Pancreas (tissue), 10 donors: ENCODE measurements at places on chromosomes 6 and 20.

GRCh38 chr20:10309326-10309725 is 90.7 kb downstream of the SNAP25 start:
- no peaks in the 10 kb centered on the region for H3K27me3 ChIP-seq
- DNase-seq, result no peak
- H3K4me3 ChIP-seq, result no peak overlapping the region
- H3K27ac ChIP-seq, result no peak overlapping the region
- no peaks in the 10 kb centered on the region for H3K4me1 ChIP-seq

- no peaks in the 10 kb centered on the region for H3K36me3 ChIP-seq
- H3K27me3 ChIP-seq, result no peaks in the 10 kb centered on the region
- H3K4me3 ChIP-seq, result no peak overlapping the region
- DNase-seq, result no peak
These were observed 27.7 kb downstream of the MDGA1 start for GRCh38 chr6:37669887-37670437.

DNA sequence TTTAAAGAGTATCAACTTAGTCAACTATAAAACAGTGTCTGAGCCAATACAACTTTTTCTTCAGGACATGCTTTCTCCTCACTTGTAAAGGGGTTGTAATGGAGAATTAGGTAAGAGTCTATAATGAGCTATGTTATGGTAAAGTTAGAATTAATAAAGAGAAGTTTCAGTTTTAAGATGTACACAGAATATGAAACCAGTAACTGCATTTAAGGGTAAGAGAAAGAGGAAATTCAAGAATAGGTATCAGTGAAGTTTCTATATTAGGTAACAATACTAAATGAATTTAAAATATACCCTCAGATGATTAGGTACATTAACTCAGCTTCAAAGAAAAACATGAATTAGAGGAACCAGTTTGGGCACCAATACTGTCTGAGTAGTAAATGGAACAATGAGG is 1444.3 kb upstream of the ADGRB3 start:
- no peaks in the 10 kb centered on the region for H3K4me1 ChIP-seq
- no peak overlapping the region for H3K27ac ChIP-seq
- no peaks in the 10 kb centered on the region for H3K36me3 ChIP-seq
- no peaks in the 10 kb centered on the region for H3K27me3 ChIP-seq
- no peak for DNase-seq

- H3K27ac ChIP-seq, result peak overlapping the region; percentile 1
- peaks cover 12% of the 10 kb centered on the region for H3K4me1 ChIP-seq
- no peaks in the 10 kb centered on the region for H3K27me3 ChIP-seq
- no peak overlapping the region for H3K4me3 ChIP-seq
These were observed 143.8 kb downstream of the UNC5CL start for GRCh38 chr6:40894962-40895799.

- no peaks in the 10 kb centered on the region for H3K27me3 ChIP-seq
- H3K4me3 ChIP-seq, result no peak overlapping the region
- peak overlapping the region; percentile 66 for H3K27ac ChIP-seq
- peaks cover 64% of the 10 kb centered on the region for H3K4me1 ChIP-seq
- peaks cover 6% of the 10 kb centered on the region for H3K36me3 ChIP-seq
These were observed 16.3 kb downstream of the JAG1 start for GRCh38 chr20:10657453-10657852.
